ENCODE measurements at places on chromosomes 3 and 15.

DNA sequence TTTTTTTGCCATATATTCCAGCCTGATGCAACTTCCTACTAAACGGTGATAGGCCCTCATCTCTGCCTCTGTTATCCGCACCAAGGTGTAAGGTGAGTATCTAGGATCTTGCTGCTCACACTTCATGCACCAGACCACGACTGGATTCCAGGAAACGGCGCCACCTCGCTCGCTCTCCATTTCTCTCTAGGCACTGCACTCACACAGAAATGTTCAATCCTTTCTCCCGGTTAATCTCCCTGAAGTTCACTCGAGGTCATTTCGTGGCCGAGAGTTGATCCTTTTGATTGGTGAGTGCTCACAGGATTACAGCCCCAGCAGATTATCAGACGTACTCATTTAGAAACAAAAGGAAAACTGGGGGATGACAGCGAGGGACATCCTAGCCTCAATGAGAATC is 28.1 kb downstream of the MCF2L2 start:
- DNase-seq = no peak

GRCh38 chr3:158106766-158107471 is 699 bp upstream of the SHOX2 start:
- DNase-seq = no peak

- DNase-seq = no peak
Observed at GRCh38 chr3:185815391-185816282, 9.2 kb downstream of the IGF2BP2 start.

- no peak for DNase-seq
Observed at GRCh38 chr3:31370681-31371080, 162.0 kb upstream of the STT3B start.

GRCh38 chr3:10674578-10674977 is 141.4 kb upstream of the SLC6A11 start:
- DNase-seq = no peak

- no peak for DNase-seq
Observed at GRCh38 chr3:170701696-170702678, 116.1 kb upstream of the SLC7A14 start.

DNA sequence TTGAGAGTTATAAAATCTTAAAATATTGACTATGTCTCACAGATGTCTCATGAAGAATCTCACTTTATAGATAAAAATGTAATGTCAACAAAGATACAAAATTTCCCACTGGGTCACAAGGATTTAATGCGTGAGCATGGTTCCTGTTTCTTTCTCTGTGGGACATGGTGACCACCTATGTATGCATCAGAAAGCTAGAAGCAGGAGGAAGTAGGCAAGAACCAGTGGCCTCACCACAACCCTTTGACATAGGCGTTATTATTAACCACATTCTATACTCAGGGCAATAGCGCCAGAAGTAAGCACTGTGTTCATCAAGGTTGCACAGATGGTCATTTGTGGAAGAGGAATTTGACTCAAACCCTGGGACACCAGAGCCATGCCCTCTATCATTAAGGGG is 11.7 kb upstream of the ADAMTS17 start:
- no peak for DNase-seq

DNA sequence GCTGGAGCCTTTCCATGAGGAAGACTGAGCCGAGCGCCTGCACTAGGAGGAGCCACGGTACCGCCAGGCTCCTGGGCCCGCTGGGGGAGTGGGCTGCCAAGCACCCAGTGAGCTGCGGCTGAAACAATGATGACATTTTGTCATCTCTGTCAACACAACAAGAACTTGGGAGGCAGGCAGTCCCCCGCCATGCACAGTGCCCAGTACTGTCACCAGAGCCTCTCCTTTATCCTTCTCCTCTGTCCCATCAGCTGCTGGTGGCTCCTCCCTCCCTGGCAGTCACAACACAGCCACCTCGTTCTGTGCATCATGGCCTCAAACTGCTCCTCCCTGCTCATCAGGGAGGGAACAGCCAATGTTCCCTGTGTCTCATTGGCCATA is 34.0 kb upstream of the PCSK6 start:
- no peak for DNase-seq

DNA sequence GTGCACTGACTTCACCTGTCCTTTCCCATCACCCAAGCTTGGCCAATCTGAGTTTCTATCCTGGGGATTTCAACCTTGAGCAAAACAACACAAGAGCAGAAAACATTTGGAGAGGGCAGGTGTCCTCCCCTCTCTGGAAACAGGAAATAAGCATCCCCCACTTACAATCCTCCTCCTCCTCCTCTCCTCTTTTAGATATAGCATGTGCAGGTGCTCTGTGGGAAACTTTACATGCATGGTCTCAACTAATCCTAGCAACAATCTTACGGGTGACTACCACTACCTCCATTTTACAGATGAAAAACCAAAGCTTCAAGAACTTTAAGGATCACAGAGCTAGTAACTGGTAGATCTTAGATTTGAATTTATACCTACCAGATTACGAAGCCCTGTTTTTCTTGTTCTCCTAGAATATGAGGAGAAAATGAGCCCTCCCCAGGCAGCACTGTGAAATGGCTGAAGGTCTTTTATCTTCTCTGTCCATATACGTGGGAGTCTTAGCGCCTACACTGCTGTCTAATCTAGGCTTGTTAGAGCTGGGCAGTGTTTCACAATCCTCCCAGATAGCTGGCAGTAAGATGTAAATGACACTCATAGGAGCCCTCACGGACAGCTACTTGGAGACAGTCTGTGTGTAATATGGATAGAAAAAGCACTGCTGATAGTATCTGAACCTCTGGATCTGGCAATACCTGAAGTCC is 301.2 kb upstream of the PROK2 start:
- no peak for DNase-seq

- DNase-seq = no peak
Observed at GRCh38 chr3:14599488-14599887, 52.1 kb upstream of the CCDC174 start.

- DNase-seq = no peak
Observed at GRCh38 chr3:122091602-122092295, 36.6 kb downstream of the CD86 start.

GRCh38 chr3:68045976-68046375 is 391.6 kb upstream of the SUCLG2 start:
- no peak for DNase-seq

- no peak for DNase-seq
Observed at GRCh38 chr3:77800893-77801292, 761.0 kb downstream of the ROBO2 start.

DNA sequence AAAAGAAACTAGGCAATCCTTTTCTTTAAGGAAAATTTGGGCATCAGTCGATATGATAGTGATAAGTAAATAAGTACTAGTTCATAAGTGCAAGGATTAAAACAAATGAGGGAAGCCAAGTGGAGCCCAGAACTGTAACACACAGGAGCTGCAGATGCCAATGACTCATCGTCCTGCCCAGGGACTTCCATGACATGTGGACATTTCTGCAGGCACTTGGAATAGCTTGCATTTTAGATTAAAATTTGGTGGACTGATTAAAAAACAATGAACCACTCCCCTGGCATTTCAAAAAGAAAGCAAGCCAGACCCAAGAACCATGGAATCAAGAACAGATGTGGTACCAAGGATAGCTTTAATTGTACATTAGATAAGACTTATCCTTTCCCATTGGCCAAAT is 2.9 kb downstream of the SAMD7 start:
- DNase-seq = no peak

DNA sequence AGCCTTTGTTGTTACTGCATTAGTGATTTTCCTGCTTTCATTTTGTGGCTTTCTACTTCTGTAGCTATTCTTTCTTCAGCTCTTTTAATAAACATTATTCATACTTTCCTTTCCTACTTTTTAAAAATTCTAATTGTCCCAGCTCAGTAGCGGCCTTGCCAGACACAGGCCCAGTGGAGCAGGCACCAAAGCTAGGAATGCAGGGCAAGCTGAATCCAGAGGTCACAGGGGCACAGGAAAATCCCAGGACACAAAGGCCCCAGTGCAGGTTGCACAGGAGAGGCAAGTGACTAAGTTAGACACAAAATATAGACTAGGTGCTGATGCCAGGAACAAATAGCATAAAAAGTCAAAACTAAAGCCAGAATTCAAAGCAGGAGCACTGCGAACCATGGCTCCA is 49.0 kb upstream of the CCDC80 start:
- no peak for DNase-seq

DNA sequence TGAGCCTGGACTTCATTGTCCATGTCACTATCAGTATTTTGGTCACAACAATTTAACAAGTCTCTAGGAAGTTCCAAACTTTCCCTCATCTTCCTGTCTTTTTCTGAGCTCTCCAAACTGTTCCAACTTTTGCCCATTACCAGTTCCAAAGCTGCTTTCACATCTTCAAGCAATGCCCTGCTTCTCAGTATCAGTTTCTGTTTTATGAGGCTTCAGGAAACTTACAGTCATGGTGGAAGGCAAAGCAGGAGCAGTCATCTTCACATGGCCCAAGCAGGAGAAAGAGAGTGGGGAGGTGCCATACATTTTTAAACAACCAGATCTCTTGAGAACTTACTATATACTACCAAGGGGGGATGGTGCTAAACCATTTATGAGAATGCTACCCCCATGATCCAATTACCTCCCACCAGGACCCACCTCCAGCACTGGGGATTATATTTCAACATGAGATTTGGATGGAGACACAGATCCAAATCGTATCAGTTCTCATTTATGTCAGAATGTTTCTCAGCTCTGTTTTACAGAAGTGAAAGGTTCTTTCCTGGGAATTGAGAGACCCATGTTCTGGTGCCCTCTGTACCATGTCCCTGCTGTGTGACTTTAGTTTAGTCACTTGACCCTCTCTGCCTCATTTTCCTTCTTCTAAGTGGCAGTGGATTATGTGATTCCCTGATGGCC is 169.7 kb downstream of the PLCL2 start:
- no peak for DNase-seq

DNA sequence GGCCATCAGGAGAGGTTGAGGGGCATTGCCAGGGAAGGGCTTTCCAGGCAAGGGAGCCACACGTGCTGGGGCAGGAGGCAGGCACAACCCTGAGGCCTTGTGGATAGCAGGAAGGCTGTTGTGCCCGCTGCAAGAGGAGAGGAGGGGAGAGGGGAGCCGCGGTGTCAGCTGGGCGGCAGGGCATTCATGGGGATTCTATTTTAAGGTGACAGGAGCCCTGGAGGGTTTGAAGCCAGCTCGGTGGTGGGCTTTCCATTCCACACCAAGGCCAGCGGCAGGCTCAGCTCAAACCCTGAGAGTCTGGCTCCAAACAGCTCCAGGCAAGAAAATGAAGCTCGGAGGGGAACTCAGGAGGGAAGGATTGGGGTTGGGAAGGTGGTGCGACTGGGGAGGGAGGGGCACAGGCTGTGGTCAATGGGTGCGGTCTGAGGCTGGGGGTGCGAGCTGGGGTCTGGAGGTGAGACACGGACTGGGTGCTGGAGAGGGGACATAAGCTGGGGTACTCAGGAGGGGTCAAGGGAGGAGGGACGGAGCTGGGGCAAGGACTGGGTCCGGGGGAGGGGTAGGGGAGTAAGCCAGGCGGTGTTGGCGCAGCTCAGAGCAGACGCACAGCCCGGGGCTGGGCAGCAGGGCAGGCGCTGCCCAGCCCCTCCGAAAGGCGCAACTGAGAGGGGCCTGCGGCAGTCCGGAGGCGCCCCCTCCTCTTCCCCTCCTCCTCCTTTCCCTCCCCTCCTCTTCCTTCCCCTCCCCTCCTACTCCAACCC is 43.4 kb downstream of the TPRA1 start:
- no peak for DNase-seq

DNA sequence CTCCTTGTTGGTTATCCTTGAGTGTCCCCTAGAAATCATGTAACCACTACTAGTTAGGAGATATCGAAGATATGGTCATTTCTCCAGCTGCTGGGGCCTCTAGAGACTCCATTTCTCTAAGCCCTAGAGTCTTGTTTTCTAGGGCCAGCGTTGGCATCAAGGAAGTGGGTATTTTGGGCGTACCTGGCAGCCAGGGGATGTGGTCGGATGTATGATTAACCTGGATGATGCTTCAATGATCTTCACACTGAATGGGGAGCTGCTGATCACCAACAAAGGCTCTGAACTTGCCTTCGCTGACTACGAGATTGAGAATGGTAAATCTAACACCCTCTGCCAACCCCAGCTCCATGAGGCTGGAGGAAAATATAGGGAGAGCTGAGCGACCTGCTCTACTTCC is 325.5 kb downstream of the RYR3 start:
- DNase-seq = no peak

DNA sequence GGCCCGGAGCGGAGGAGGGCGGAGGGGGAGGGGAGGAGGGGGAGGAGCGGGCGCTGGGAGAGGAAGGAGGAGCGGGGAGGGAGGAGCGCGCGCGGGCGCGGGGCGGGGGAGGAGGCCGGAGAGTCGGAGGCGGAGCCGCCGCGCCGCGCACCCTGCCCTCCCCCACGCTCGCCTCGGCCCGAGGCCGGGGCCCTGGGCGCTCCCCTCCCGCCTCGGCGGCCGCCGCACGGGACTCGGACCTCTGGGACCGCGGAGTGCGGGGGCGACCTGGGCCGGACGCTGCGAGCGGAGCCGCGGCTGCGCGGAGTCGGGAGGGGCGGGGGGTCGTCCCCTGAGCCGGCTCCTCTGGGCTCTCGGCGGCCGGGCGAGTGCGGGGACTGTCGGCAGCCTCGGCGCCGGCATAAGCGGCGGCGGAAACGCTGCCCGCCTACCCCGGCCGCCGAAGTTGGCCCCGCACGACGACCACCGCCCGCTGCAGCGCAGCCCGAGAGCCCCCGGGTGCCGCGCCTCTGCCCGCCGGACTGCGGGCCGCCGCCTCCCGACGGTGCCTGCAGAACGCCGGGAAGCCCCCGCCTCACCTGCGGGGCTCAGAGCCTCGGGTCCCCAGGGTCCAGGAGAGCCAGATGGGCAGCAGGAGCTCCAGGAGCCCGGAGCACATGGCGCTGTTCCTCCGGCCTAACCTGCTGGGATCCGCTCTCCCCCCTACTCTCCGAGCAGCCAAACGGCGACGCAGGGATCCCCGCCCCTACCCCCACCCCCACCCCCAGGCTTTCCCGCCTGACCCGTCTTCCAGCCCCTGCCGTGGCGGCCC is 406 bp upstream of the GABRB3 start:
- peak; percentile 26 for DNase-seq

DNA sequence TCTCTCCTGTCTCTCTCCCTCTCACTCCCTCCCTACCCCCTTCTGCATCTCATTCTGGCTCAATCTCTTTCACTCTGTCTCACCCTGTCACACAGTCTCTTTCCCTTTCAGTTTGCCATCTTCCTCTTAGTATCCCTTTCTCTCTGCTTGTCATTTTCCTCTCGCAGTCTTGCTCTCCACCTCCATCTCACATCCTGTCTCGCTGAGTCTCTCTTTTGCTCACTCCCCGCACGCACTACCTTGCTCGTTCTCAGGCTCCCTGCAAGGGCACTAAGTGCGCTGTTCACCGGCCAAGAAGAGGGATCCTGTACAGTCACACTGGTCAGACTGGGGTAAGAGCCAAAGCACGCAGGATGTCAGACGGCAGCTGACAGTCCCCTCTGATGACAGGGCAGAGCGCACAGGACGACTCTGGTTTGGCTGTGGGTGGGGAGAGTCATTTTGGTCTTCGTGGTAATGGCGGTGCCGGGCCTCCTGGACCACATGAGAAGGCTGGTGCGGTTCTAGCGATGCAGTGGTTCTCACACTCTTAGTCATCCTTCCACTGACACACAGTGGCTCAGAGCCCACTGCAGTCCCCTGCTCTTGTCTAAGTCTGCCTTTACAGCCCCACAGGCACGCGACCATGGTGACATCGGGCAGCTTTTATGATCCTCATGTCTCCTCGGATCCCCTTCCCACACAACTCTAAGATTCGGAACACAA is 356.8 kb downstream of the FOXP1 start:
- no peak for DNase-seq

GRCh38 chr3:12477256-12477655 is 7.0 kb upstream of the TSEN2 start:
- no peak for DNase-seq
